ENCODE measurements at places on chromosomes 4 and X. TPM values are rescaled to one million over a fixed set of nuclear protein-coding genes. Genes with fewer than 3 reads are reported as not detected.

The LUZP4 gene
- total RNA-seq, result not detected

The GTPBP6 gene
- 11.1 TPM for total RNA-seq

The ATP1B4 gene
- not detected for total RNA-seq

The NUP62CL gene
- 0.74 TPM for total RNA-seq

The PHKA1 gene
- total RNA-seq, result 2.7 TPM

The ADAM29 gene
- total RNA-seq, result 0.49 TPM

The PRR32 gene
- not detected for total RNA-seq

The MAGEA11 gene
- total RNA-seq, result not detected

The AKAP4 gene
- total RNA-seq, result not detected

The KIAA1210 gene
- total RNA-seq, result under 0.01 TPM

The KLF8 gene
- total RNA-seq, result 19.4 TPM

The ODAPH gene
- total RNA-seq, result not detected

The FAM9B gene
- total RNA-seq, result not detected

The HS3ST1 gene
- 4.4 TPM for total RNA-seq

The SPATA18 gene
- 1.2 TPM for total RNA-seq

The SHOX gene
- total RNA-seq, result 0.25 TPM

The IGFBP7 gene
- 42.0 TPM for total RNA-seq

The GYG2 gene
- total RNA-seq, result 6.1 TPM

The SCML2 gene
- 9.1 TPM for total RNA-seq

The ETDB gene
- total RNA-seq, result not detected

The CXCL11 gene
- total RNA-seq, result not detected

The DCAF8L2 gene
- not detected for total RNA-seq

The ZNF518B gene
- total RNA-seq, result 60.5 TPM

The PAK3 gene
- total RNA-seq, result 85.8 TPM

The SOX3 gene
- total RNA-seq, result 6.4 TPM

The ERVMER34-1 gene
- total RNA-seq, result 0.98 TPM

The MCF2 gene
- 9.1 TPM for total RNA-seq

The GPRASP3 gene
- 40.1 TPM for total RNA-seq

The CYP4V2 gene
- 9.3 TPM for total RNA-seq

The SCRG1 gene
- 3.0 TPM for total RNA-seq

The POU3F4 gene
- 11.1 TPM for total RNA-seq

The SEPTIN6 gene
- 49.2 TPM for total RNA-seq

The PCDH7 gene
- 35.2 TPM for total RNA-seq
